ENCODE measurements at places on chromosomes 1 and 21.

GRCh38 chr1:40409467-40409866 is 35.9 kb downstream of the SMAP2 start:
- no peak for DNase-seq

GRCh38 chr21:38354746-38355145 is 98.0 kb downstream of the KCNJ15 start:
- DNase-seq = no peak

DNA sequence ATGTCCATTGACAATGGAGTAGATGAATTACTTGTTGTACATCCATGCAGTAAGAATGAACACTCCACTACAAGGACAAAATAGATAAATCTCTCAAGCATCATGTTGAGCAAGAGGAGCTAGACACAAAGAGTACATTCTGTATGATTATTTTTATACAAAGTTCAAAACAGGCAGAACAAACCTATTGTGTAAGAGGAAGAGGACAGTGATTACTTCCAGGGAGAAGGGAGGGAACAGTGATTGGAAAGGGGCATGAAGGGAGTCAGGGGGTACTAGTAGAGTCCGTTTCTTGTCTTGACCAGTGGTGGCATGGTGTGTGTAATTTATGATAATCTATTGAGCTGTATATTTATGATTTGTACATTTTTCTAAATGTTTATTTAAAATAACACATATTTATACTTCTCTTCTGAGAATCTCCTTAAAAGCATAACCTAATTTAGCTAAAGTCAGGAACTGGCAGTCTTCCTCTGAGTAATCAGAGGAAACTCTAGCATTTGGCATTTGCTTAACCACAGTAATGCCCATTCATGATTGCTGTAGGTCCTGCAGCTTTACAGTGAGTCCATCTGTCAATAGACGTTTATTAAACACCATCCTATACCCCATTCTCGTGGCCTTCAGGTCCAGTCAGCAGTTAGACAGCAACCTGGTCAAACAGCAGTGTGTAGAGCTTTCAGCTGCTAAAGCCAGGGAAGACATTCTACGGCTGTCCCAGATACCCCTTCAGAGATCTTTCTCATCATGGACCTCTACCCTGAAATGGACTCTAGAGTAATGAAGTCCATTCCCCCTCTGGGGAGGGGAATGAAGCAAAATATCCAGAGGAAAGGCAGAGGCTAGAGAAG is 114.1 kb upstream of the GALNT2 start:
- DNase-seq = no peak

DNA sequence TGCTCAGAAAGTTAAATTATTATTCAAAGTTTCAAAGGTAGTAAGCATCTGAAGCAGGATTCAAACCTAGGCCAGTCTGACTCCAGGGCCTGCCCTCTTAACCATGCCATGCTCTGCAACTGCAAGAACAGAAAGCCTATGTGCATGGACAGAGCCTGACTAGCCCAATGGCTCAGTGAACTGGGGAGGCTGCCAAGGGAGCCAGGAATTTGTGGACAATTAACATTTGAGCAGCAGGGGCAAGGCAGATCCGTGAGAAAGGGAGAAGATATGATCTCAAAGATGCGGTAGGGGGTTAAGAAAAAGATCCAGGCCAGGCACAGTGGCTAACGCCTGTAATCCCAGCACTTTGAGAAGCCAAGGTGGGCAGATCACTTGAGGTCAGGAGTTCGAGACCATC is 6.5 kb upstream of the ATP1A4 start:
- DNase-seq = no peak

DNA sequence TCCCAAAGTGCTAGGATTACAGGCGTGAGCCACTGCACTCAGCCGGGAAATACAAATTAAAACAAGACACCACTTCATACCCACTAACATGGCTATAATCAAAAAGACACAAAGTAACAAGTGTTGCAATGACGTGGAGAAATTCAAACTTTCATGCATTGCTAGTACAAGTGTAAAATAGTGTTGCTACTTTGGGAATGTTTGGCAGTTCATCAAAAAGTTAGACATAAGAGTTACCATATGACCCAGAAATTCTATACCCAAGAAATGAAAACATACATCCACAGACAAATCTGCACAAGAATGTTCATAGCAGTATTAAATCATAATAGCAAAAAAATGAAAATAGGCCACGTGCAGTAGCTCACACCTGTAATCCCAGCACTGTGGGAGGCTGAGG is 16.4 kb downstream of the FOXJ3 start:
- DNase-seq = no peak

GRCh38 chr1:164785841-164786534 is 227.0 kb downstream of the PBX1 start:
- DNase-seq = no peak

DNA sequence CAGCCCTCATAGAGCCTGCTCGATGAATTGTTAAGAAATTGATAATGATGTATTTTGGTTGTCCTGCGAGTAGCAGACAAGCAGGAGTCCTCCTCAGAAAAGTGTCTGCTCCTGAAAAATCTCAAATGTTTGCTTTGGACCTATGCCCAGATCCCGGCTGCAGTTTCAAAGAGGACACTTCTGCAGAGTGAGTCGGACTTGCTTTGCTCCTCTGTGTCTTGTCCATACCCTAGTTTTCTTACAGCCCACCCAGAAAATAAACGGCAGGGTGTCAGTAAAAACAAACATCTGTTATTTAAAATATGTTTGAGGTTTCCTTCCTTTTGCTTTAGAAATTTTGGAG is 2.8 kb downstream of the S100A10 start:
- DNase-seq = no peak

GRCh38 chr1:204080163-204080903 is 7.4 kb downstream of the SOX13 start:
- peak; percentile 41 for DNase-seq

DNA sequence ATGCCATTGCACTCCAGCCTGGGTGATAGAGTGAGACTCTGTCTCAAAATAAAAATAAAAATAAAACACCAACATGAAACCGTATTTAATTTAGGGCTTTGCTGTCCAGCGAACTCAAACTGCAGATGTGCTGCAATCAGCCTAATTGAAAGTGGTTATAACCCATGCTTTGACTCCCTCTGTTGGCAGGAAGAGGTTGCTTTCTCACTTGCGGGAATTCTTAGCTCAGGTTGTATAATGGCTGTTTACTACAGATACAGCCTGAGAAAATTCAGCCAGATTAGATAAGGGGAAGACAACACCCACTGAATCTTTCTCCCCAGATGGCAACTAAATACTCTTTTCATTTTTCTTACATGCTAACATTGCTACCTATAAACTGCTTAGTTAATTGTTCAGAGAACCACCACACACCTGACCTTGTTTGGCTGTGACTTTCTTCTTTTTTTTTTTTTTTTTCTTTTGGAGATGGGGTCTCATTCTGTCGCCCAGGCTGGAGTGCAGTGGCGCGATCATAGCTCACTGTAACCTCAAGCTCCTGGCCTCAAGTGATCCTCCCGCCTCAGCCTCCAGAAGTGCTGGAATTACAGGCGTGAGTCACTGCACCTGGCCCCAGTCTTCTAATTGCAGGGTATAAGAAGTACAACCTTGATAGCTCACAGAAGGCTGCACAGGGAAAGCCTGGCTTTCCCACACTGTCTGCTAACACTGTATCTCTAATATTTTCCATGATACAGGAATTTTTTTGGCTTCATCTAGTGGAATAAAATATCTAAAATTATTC is 34.6 kb downstream of the DNTTIP2 start:
- no peak for DNase-seq

DNA sequence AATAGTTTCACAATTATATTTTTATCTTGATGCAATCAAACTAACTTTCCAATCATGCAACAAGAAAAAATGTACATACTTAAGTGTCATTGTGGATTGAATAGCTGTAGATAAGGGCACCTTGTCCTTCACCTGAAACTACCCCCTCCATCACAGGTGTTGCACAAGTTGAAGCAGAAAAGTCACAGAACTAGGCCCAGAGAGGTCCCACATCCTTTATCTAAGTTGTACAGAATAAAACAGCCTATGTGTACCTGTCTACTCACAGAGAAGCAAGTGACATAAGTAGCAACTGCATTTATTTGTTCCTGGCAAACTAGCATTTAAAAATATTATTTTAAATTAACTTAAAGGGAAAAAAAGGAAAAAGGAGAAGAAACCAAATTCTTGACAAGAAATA is 256.8 kb downstream of the FAF1 start:
- no peak for DNase-seq

DNA sequence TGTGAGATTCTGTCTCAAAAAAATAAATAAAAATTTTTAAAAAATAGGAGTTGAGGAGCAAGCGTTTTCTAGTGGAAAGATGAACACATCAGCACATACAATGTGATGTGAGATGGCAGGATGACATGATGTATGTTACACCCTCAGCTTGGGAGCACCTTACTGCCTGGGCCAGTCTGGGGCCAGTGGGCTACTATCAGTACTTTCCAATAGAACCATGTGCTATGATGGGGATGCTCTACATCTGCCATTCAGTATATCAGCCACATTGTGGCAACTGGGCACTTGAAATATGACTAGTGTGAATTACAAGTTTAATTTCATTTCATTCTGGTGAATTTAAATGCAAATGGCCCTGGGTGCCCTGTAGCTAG is 156.0 kb downstream of the PGBD5 start:
- no peak for DNase-seq

DNA sequence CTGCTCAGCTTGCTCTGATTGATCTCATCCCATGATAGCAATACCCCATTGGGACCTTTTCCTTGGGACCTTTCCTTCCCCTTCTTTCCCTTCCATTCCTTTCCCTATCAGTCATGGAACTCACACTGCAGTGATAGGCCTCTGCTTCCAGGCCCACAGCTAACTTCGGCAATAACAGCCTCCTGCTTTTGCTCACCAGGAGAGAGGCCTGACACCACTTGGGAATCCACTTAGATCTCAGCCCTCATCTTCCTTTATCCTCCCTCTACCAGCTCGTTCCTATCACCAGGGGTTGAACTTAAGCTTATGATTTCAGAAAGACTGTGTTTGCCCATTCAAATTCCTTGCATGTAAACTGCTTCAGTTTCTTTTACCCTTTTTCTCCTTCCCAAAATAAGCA is 11.0 kb upstream of the TIPRL start:
- no peak for DNase-seq

DNA sequence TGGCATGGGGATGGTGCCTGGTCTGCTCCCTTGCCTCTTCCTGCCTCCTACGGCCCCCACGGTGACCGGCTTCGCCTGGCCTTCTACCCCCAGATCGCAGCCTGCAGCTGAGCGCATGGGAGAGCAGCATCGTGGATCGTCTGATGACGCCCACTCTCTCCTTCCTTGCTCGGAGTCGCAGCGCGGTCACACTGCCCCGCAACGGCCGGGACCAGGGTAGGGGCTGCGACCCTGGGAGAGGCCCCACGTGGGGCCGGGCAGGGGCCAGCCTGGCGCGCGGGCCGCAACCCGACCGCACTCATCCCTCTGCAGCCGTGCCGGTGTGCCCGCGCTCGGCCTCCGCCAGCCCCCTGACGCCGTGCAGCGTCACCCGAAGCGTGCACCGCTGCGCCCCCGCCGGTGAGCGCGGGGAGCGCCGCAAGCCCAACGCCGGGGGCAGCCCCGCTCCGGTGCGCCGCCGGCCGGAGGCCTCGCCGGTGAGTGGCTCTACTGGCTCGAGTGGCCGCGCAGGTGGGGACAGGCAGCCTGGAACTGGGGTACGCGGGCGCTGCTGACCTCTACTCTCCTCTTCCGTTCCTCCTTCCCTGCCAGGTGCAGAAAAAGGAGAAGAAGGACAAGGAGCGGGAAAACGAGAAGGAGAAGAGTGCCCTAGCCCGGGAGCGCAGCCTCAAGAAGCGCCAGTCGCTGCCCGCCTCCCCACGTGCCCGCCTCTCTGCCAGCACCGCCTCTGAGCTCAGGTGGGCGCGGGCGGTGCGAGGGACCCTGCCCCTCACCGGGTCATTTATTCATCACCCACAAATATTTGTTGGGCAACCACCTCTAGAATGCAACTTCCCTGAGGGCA is 20.4 kb downstream of the MAP7D1 start:
- DNase-seq = peak; percentile 81

GRCh38 chr1:161480381-161481035 is 24.7 kb upstream of the FCGR2A start:
- DNase-seq = no peak

DNA sequence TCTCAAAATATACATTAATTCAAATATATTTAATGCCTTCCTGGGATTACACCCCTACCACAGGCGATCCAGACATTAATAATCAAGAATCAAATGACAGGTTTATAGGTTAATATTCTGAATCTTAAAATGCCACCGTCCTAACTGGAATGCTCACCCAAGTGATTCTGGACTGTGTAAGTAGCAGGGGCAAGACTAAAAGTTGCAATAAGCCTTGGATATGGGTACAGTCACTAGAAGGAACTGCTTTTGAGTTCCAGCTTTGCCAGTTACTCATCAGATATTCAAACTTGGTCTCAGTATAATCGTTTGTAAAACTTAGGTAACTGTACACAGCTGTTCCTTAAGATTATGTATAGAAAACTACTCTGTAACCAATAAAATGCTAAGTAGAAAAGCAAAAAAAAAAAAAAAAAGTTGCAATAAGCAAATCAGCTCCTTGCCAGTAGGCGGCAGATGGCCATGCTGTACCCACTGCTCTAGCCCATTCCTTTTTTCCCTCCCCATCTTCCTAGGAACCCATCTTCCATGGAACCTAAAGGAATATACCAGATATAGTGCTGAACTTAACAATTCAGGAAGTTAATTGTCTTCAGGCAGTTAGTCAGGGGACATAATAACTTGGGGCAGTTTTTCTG is 10.5 kb downstream of the RO60 start:
- DNase-seq = peak; percentile 19

DNA sequence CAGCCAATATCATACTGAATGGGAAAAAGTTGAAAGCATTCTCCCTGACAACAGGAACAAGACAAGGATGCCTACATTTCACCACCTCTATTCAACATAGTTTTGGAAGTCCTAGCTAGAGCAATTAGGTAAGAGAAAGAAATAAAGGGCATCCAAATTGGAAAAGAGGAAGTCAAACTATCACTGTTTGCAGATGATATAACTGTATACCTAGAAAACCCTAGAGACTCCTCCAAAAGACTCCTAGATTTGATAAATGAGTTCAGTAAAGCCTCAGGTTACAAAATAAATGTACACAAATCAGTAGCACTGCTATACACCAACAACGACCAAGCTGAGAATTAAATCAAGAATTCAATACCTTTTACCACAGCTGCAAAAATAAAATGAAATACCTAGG is 171.3 kb upstream of the HP1BP3 start:
- DNase-seq = no peak

GRCh38 chr1:161127649-161128048 is 4.8 kb downstream of the DEDD start:
- no peak for DNase-seq

DNA sequence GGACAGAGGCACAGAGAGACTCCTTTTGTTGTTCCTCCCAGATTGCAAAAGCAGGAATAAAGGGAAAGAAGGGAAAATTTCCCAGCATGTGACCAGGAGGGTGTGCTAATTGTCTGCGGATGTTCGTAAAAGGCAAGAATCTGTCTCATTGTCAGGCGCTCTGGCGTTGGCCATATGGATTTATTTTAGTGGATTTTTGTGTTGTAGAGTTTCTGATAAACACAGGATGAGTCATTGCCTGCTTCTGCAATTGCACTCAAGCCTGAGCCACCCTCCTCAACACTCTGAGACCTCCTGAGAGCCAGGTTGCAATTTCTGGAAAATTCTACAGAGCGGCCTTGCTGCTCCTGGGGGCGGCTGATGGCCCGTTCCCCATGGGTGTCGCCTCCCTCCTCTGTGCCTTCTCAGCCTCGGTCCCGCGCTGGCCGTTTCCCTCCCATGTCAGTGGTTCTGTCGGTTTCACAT is 227.7 kb downstream of the KAZN start:
- DNase-seq = no peak
